C1 segment of cervical spinal cord (tissue), 14 donors: ENCODE measurements at places on chromosomes 4 and X.

GRCh38 chr4:83316459-83317165, 18.0 kb downstream of the HPSE start:
- DNase-seq = no peak

- DNase-seq = no peak
These were observed 167.3 kb downstream of the PJA1 start for GRCh38 chrX:68997911-68998310.

DNA sequence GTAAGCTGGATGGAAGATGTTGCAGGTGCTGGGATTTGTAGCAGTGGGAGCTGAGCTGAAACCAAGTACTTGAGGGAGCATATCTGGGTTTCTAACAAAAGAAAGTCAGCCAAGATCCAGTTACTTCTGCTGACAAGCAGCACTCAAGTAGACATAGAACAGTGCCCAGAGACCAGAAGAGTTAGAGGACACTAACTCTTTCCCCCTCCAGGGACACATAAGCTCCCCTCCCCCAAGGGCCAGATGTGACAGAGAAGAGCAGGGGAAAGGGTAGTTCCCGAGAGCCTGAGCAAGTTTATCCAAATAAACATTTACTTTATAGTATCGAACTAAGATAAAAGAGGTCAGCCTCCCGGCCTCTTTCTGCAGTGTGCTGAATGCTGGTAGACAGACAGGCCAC, 12.2 kb downstream of the TRPC3 start:
- DNase-seq = no peak

DNA sequence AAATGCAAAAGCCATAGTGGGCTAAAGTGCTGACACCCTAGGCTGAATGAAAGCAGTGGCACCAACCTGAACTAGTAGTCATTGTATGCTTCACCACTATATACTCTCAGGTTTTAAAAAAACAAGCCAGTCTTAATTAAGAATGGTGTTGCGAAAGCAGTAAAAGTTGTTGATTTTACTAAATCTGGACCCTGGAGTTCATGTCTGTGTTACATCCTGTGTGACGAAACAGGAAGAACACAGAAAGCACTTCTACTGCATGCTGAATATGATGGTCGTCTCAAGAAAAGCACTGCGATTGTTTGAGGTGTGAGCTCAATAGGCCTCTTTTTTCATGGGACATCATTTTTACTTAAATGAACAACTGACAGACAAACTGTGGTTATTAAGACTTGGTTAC, 24.2 kb upstream of the GDPD2 start:
- DNase-seq = no peak

DNA sequence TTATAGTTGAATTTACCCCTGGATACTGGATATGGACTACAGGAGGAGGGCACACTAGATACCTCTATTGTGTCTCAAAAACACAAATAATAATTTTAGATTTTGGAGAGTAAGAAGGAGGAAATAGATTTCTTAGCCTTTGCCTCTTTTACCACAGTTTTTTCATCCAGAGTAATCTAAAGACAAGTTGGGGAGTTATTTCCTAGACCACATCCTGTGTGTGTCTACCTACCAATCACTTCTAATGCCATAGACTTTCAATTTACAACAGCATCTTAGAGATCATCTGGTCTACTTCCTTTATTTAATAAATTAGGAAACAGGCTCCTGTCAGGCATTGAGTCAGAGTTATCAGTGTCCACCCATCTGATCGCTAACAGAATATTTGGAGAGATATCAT, 191.5 kb downstream of the EDA start:
- no peak for DNase-seq

- DNase-seq = no peak
These were observed 63.6 kb upstream of the NRK start for GRCh38 chrX:105758754-105759153.

- no peak for DNase-seq
These were observed 3.7 kb downstream of the SCARB2 start for GRCh38 chr4:76209881-76210280.

DNA sequence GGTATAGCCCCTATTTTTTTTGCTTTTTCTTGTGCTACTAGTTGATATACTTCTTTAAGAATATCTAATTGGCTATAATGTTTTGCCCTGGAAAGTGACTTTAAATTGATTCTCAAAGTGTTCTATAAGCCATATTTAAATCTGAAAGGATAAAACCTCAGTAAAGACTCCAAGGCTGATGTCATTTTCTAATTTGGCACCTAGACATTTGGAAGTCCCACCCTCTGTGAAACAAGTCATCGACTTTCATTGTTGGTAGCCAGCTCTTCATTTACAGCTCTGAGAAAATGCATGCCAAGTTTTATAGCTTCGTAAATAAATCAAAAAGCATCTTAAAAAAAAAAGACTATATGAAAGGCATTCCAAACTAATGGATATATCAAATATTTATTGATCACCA, 18.0 kb upstream of the STAG2 start:
- DNase-seq = no peak

GRCh38 chrX:46994096-46994495, 81.9 kb downstream of the JADE3 start:
- peak; percentile 3 for DNase-seq

- no peak for DNase-seq
These were observed 11.9 kb upstream of the ZNF157 start for GRCh38 chrX:47358387-47359065.

GRCh38 chrX:50988649-50989048, 78.1 kb downstream of the BMP15 start:
- DNase-seq = no peak

DNA sequence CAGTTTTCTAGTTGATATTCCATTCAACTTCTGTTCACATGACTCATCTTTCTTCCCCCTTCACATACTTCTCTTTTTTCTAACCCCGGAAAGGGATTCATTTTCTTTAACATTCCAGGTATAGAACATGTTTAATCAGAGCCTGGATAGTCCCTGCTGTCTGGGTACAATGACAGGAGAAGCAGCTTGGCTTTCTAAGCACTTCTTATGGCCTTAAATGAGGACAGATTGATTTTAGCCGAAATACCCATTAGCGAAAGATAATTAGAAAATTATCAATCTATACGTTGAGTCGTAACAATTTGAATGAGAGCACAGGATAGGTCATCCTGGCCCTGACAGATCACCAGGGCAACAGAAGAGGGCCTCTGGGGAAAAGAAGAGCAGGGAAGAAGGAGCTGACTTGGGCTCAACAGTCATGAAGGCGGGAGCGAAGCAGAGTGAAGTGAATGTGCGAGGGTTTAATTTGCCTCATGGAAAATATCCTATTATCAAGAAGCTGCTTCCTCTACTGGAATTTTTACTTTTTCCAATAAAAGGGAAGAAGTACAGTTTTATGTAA, 62.2 kb downstream of the PPP1R2C start:
- no peak for DNase-seq

DNA sequence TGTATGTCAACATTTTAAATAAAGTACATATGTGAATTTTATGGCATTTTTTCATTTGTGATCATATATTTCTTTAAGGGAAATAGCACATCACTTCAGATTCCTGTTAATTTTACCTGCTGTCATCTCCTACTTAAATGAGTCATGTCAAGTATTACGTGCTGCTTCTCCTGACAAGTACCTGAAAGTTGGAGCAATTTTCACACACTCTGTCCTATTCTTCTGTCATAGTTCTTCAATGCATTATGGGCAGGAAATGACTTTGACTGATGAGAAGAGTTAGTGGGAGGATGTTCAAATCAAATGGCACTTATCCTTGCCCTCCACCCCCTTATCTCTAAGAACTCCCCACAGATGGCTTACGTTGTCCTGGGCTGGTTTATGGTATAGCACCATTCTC, 64.2 kb upstream of the SYTL5 start:
- DNase-seq = no peak

- DNase-seq = no peak
These were observed 24.6 kb downstream of the NYX start for GRCh38 chrX:41471786-41472185.
